ENCODE measurements at places on chromosomes 2 and 18.
A peak's percentile ranks its signal among the peaks of the same experiment; 100 is the strongest.

DNA sequence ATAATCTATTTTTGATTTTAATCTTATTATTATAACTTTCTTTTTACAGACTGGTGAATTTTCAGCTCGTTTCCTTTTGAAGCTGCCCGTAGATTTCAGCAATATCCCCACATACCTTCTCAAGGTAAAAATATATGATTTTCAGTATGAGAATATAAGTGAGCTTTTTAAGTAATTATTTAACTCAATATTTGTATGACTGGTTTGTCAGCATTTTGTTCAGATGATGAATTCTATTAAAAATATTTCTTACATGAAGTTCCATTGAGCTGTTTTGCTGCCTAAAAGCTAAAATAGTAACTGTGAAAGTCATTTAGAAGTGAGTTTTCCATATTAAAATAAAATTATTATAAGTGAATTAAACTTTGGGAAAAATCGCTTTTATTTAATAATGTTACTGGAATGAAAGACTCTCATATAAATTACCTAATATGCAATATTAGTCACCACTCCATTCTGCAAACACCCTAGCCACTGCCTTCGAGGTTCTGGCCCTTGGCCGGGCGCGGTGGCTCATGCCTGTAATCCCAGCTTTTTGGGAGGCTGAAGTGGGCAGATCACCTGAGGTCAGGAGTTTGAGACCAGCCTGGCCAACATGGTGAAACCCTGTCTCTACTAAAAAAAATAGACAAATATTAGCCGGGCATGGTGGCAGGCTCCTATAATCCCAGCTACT is 155.3 kb downstream of the BABAM2 start:
- no peak for DNase-seq

- DNase-seq = peak; percentile 85
Observed at GRCh38 chr2:105261061-105261460, 19.5 kb downstream of the GPR45 start.

GRCh38 chr2:12731701-12732280 is 15.1 kb downstream of the TRIB2 start:
- no peak for DNase-seq

- DNase-seq = no peak
Observed at GRCh38 chr2:169664978-169665930, 29.0 kb downstream of the CFAP210 start.

- DNase-seq = no peak
Observed at GRCh38 chr18:35189510-35189909, 51.3 kb upstream of the ZNF397 start.

DNA sequence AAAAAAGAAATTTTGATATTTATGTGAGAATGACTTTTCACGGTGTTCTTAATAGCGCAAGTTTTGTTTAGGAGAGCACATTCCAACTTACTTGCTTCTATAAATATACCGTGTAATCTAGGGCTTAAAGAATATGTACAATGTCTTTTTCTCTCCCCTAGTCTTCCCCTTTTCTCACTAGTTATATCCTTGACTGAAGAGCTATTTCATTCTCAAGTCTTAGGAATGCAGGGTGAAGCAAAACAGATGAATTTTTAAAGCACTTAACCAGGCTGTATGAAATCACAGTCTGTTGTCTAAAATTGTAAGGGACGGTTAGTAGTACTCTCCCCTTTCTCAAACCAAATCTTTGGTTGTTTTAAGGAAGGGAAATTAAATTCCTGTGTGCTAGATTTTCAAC is 29.6 kb upstream of the SLC30A6 start:
- DNase-seq = peak; percentile 21

- no peak for DNase-seq
Observed at GRCh38 chr2:1774929-1775328, 30.6 kb upstream of the PXDN start.

DNA sequence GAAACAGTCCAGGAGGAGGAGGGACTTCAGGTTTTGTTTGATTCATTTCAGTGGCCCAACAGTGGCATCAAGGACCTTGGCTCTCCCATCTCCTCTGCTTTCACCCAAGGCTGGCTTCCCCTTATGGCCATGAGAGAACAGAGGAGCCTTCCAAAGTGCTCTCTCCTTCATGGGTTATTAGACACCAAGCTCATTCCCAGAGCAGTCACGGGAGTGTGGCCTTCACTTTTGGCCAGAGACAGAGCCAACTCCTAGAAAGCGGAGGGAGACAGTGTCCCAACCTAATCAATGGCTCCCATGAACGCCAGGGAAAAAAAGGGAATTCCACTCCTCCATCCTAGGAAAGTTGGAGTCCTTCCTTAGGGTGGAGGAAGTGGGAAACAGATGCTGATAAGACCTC is 871 bp upstream of the DUSP28 start:
- DNase-seq = no peak

- DNase-seq = no peak
Observed at GRCh38 chr2:177211169-177211568, 1.4 kb upstream of the HNRNPA3 start.

DNA sequence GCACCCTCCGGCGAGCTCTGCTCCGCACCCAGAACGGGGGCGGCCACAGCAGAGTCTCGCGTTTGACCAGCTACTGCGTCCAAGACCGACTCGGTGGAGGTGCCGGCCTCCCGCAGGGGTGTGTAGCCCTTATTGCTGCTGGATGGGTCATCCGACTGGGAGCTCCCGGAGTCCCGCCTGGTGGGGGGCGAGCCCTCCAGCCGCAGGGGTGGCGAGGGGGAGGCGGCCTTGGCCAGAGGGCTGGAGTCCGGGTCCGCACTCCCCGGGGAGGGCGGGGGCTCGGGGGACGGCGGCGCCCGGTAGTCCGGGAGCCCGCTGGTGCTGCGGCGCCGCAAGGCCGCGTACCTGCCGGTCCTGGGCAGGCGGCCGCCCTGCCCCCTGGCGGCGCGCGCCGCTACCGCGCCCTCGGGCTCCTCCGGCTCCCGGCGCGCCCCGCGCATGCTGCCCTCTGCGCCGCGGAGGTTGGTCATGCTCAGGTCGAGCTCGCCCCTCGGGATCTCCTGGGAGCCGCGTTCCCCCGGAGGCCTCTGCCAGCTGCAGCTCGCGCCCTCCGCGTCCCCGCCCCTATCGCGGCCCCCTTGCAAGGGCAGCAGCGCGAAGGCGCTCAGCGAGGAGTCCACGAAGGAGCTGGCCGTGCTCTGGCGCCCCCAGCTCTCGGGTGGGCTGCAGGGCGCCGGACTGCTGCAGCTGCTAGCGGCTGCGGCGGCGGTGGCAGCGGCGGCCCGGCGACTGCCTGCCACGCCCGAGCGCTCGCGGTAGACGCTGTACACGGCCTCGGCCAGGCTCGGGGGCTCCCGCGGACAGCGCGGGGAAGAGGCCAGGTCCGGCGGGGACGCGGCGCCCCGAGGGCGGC is 4.8 kb downstream of the TMEM200C start:
- DNase-seq = no peak

DNA sequence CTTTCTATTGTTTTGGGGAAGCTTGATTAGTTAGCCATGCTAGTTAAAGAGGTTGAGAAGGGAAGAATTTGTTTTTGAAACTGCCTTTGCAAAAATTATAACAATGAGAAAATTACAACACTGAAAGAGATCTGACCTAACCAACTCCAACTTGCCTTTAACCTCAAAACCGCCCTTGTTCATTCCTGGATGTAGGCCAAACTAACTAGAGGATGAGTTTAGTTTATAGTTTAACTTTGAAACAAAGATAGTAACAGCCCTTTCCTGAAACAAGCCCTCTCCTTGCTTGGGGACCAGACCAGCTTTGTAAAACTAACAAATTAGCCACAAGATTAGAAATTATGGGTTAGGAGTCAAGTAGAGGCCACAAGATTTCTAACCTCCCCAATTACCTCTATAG is 713.9 kb downstream of the CPS1 start:
- no peak for DNase-seq

DNA sequence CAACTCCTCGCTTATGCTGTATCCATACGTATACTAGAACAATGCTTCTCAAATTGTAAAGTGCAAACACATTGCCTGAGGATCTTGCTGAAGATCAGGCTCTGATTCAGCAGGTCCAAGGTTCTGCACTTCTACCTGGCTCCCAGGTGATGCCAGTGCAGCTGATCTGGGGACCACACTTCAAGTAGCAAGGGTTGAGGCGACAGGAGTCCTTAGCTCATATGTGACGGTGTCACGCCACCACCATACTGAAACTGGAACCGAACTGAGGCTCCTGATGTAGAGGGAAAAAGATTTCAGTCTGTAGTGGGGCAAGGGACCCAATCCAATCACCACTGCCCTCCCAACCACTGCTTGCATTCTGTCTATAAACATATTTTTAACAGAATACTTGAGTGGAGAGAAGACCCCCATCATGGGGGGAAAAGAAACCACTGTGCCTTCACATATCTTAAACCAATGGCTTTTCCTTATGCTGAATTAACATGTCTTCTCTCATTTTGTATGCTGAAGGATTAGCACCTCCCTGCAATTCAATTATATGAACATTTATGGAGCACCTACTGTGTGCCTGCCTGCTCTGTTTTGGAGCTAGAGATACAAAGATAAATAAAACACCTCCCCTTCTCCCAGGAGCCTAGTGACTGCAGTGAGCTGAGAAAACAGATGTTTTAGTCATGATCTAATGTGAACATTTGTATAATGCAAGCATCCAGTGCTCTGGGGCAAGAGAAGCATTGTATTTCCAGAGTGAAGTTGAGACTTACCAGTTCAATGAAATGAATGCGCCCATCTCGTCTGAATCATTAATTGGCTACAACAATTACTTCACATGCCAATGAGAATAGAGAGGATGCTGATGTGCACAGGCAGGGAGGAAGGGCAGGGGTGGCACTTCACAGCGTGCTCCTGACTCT is 6.6 kb upstream of the ASAP2 start:
- peak; percentile 38 for DNase-seq

- DNase-seq = no peak
Observed at GRCh38 chr2:206790311-206790935, 25.0 kb downstream of the FASTKD2 start.

DNA sequence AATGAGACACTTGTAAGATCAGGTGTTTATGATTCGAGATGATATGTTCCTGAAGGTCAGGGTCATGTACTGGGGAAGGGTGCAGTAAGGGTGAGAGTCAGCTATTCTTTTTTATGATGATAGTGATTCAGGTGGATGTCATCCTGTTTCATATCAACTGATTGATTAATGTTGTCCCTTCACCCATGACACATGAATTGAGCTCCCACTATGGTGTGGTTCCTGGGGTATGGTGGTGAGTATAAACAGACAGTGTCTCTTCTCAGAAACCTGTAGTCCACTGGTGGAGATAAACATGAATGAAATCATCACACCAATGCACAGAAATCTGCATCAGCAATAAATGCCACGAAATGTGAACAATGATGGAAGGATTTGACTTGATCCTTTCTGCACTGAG is 37.4 kb upstream of the PAX8 start:
- no peak for DNase-seq

DNA sequence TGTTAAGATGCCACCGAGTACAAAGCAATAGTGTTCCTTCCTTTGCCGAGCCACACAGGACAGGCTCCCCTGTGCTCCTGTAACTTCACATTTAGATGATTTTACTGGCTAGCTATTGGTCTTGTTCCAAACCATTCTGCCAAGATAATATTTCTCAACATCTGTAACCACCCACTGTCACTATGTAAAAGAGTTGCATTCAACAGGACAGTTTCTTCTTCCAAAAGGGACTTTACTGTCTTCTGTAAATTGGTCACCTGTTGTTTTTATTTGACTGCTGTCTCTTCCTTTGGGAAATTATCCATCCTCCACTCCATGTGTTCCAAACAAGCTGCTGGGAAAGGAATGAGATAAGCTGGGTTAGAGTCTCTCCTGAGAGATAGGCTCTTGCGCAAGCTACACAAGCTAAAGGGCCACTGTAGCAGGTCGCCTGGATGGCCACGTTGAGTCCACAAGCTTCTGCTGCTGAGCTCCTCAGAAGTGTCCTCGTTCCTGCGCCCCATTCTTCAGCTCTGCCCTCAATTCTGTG is 14.4 kb upstream of the BZW1 start:
- DNase-seq = no peak

- DNase-seq = no peak
Observed at GRCh38 chr2:121635371-121635770, 13.9 kb downstream of the CLASP1 start.

GRCh38 chr2:40844353-40845277 is 392.7 kb upstream of the SLC8A1 start:
- DNase-seq = no peak

- no peak for DNase-seq
Observed at GRCh38 chr2:216730871-216731270, 35.5 kb upstream of the IGFBP5 start.

DNA sequence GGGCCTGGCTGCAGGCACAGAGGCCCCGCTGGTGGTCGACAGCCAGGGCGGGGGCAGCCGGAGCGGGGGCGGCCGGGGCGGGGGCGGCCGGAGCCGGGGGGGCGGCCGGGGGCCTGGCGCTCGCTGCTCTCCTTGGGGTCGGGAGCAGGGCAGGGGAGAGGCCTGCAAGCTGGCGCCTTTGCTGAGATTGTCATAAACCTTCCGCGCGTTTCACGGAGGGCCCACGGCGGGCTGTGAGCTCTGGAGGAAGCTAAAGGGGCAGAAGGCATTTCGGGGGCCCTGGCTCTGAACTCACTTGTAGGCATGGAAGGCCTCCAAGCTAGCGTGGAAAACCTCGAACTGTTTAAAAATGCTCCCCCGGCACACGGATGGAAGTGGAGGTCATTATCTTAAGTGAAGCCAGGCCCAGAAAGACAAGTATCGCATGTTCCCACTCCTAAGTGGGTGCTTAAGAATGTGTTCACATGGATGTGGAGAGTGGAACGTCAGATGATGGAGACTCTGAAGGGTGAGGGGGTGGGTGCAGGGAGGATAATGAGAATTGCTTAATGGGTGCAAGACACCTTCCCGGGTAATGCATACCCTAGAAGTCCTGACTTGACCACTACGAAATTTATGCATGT is 629 bp downstream of the PRELID3A start:
- no peak for DNase-seq

DNA sequence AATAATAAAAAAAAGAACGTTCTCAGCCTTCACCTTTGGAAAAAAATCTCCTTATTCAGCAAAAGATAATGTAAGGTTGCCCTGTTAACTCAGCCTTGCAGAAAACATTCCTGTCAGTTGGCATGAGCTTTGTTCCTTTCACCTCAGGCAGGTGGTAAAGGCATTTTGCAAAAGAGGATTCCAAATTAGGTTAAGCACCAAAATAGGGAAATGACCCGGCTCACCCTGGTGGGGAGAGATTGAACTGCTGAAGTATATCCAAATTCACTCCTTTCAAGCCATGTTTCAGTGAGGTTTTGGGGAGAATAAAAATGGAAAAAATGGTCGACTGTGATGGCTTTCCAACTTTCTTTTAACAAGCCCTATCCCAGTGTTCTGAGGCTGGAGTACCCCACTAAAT is 1988.8 kb upstream of the PIK3C3 start:
- no peak for DNase-seq

- no peak for DNase-seq
Observed at GRCh38 chr2:39483534-39483933, 46.4 kb upstream of the MAP4K3 start.

DNA sequence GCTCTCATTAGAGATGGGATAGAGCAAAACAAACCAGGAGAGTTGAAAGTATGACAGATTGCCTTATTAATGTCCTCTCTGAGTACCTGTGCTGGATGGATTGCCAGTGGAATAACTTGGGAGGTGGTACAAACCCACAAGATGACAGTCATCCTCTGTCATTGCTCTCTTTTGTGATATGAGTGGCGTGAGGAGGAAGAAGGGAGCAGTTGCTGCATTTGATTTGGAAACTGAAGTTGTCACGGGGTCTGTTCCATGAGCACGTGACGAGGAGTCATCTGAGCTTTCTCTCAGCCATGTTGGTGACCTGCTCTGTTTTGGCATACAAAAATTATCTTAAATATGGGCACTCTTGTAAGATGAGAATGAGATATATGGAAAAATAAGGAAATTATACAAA is 204.9 kb downstream of the FAM210A start:
- no peak for DNase-seq

GRCh38 chr2:215851696-215852095 is 161.7 kb downstream of the MREG start:
- no peak for DNase-seq

- no peak for DNase-seq
Observed at GRCh38 chr2:32009516-32010256, 1.1 kb downstream of the MEMO1 start.

Measured in GM04504 (cell line).